Adipose tissue (tissue), 3 donors: ENCODE measurements at places on chromosomes 2 and 18. TPM values are rescaled to one million over a fixed set of nuclear protein-coding genes. Genes with fewer than 3 reads are reported as not detected.

The PHLPP1 gene
- 4.0 TPM for polyA plus RNA-seq

The CAPN14 gene
- not detected for polyA plus RNA-seq

The RNU2-63P gene
- polyA plus RNA-seq, result not detected

The DSG1 gene
- polyA plus RNA-seq, result not detected

The ALLC gene
- not detected for polyA plus RNA-seq

The CHN1 gene
- 7.3 TPM for polyA plus RNA-seq

The DCTN1 gene
- 40.0 TPM for polyA plus RNA-seq

The SPTBN1 gene
- polyA plus RNA-seq, result 41.9 TPM

The COL3A1 gene
- 363 TPM for polyA plus RNA-seq

The UNC80 gene
- 0.41 TPM for polyA plus RNA-seq

The SATB2 gene
- 1.6 TPM for polyA plus RNA-seq

The TMEM214 gene
- polyA plus RNA-seq, result 78.3 TPM
